A549 treated with dexamethasone at 1 μM for 4 hours (cell line): ENCODE measurements at places on chromosomes 12 and 14. TPM values are rescaled to one million over a fixed set of nuclear protein-coding genes. Genes with fewer than 3 reads are reported as not detected.

Gene KIF26A
- 1.9 to 4.4 TPM (median 3.9 TPM) in 5 replicates for total RNA-seq

Gene SAMD4A
- 10.0 to 16.3 TPM (median 13.2 TPM) in 5 replicates for total RNA-seq

Gene NTN4
- total RNA-seq: 33.7 to 48.0 TPM (median 43.4 TPM) in 5 replicates

Gene CLEC2B
- 0.94 to 1.7 TPM (median 1.1 TPM) in 5 replicates for total RNA-seq
